ENCODE measurements at places on chromosomes 2 and 18. TPM values are rescaled to one million over a fixed set of nuclear protein-coding genes. Genes with fewer than 3 reads are reported as not detected.

GRCh38 chr18:77147418-77147852 lies 14.9 kb upstream of the MBP start:
- peaks cover 5% of the 10 kb centered on the region for H3K36me3 ChIP-seq
- H3K27ac ChIP-seq, result peak overlapping the region; percentile 92
- H3K27me3 ChIP-seq, result peaks cover 3% of the 10 kb centered on the region
- H3K4me1 ChIP-seq, result peaks cover 51% of the 10 kb centered on the region
- no peak for DNase-seq
- H3K4me3 ChIP-seq, result peak overlapping the region; percentile 61

DNA sequence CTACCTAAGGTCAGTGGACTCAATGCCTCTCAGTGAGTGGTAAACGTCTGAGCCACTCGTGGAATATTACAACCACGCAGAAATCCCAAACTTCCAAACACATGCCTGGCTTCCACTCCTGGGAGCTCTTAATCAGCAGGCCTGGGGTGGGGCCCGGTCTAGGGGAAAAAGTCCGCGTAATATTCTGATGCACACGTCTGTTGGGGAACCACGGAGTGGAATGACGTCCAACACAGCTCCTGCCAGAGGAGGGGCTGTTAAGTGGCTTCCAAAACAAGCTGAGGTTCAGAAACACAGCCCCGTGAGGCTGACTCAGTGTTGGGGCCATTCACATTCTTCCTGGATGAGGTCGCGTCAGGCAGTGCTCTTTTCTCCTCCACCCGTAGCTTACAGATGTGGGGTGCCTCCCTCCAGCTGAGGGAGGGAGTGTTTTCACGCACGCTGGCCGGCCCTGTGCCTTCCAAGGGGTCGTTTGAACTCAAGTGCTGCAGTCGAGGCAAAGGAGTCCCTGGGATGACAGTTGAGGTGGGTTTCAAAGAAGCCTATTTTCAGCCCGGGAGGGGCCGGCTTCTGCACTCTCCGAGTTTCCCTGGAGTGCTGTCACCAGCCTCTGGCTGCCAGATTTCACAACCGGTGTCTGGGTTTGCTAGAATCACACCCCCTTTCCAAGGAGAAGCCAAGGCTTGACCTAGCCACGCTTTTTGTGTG lies 73.1 kb downstream of the ACKR3 start:
- H3K4me3 ChIP-seq, result no peak overlapping the region
- no peak for DNase-seq
- peaks cover 10% of the 10 kb centered on the region for H3K27me3 ChIP-seq
- peaks cover 14% of the 10 kb centered on the region for H3K4me1 ChIP-seq
- H3K27ac ChIP-seq, result no peak overlapping the region

DNA sequence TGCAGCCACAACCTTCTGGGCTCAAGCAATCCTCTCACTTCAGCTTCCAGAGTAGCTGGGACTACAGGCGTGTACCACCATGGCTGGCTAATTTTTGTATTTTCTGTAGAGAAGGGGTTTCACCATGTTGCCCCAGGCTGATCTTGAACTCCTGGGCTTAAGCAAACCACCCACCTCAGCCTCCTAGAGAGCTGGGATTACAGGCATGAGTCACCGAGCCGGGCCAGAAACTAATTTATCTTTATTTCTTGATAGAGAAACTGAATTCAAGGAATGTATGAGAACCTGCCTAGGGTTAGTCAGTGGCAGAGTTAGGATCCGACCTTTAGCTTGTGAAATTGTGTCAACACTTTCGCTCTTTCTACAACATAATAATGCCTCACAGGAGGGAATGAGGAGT lies 19.3 kb upstream of the ITGAV start:
- peaks cover 2% of the 10 kb centered on the region for H3K27me3 ChIP-seq
- H3K27ac ChIP-seq, result no peak overlapping the region
- no peaks in the 10 kb centered on the region for H3K4me1 ChIP-seq
- DNase-seq, result no peak
- no peak overlapping the region for H3K4me3 ChIP-seq

DNA sequence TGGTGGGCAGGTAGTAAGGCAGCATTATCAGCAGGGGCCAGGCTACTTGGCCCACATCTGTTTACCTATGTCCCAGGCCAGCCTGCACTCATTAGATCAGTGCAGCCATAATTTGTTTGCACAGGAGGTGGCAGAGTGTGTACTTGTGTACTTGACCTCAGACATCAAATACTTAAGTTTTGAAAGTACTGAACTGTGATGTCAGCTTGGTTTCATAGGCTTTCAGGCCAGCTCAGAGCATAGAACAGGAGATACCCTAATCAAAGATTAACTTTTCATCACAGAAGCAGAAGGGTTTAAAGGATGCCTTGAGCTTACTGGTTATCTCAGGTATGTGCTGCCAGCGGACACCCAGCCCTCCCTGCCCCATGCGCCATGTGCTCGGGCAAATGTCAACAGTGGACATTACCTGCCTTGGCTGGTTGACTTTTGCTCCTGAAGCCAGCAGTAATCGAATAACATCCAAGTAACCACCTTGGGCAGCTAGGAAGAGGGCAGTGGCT lies 33.2 kb downstream of the ANKRD29 start:
- H3K36me3 ChIP-seq, result no peaks in the 10 kb centered on the region
- H3K27ac ChIP-seq, result no peak overlapping the region
- H3K4me3 ChIP-seq, result no peak overlapping the region
- no peaks in the 10 kb centered on the region for H3K4me1 ChIP-seq

DNA sequence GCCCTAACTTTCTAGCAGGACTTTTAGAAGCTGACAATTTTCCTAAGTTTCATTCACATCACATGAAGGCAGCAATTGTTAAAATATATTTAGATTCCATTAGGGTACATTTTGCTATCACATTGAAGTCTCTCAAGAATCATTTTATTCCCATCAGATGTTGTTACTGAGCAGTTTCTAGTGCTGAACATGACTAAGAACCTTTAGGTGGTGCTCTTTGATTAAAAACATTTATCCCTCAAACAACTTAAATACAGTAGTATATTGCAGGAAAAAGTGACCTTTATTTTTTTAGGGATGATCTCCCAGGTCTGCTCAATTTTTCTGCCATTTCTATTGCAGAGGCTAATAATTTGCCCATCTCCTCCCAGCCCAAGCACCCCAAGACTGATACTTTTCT lies 22.9 kb upstream of the NARS1 start:
- DNase-seq, result no peak
- H3K27me3 ChIP-seq, result no peaks in the 10 kb centered on the region
- H3K4me1 ChIP-seq, result peaks cover 39% of the 10 kb centered on the region
- no peak overlapping the region for H3K4me3 ChIP-seq

CDCA7 gene
- polyA plus RNA-seq, result not detected

All from immature natural killer cell (primary cell).